ENCODE measurements at places on chromosomes 5 and 9.

- DNase-seq: peak; percentile 24
Observed at GRCh38 chr5:138663009-138663408, 87.8 kb upstream of the HSPA9 start.

GRCh38 chr5:111950660-111951059, 193.7 kb upstream of the NREP start:
- no peak for DNase-seq

DNA sequence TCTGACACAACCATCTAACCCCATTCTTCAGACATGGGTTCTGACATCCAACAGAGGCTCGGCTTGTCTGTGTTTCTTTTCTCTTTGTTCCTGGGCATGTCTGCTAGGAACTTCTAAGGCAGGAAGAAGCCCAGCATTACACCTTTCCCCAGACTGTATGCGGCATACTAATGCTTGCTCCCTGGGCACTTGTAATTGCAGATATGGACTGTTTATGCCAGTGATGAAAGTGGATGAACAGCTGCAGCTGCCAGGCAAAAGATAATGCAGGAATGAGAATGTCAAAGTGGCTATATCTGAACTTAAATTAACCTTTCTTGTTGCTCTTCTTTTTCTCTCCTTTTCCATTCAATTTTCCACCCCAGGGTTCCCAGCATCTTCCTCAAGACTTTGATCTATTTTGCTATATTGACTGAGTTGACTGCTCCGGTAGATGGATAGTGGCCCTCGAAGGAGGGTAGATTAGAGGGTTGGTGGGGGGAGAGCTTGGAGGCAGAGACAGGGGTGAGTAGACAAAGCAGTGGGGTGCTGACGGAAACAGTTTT, 344.4 kb downstream of the MAN2A1 start:
- DNase-seq: no peak

GRCh38 chr5:172163346-172163745, 24.7 kb downstream of the STK10 start:
- no peak for DNase-seq

- DNase-seq: no peak
Observed at GRCh38 chr5:32331217-32331934, 18.6 kb upstream of the MTMR12 start.

GRCh38 chr5:28864006-28864405, 1825.6 kb upstream of the CDH9 start:
- no peak for DNase-seq

DNA sequence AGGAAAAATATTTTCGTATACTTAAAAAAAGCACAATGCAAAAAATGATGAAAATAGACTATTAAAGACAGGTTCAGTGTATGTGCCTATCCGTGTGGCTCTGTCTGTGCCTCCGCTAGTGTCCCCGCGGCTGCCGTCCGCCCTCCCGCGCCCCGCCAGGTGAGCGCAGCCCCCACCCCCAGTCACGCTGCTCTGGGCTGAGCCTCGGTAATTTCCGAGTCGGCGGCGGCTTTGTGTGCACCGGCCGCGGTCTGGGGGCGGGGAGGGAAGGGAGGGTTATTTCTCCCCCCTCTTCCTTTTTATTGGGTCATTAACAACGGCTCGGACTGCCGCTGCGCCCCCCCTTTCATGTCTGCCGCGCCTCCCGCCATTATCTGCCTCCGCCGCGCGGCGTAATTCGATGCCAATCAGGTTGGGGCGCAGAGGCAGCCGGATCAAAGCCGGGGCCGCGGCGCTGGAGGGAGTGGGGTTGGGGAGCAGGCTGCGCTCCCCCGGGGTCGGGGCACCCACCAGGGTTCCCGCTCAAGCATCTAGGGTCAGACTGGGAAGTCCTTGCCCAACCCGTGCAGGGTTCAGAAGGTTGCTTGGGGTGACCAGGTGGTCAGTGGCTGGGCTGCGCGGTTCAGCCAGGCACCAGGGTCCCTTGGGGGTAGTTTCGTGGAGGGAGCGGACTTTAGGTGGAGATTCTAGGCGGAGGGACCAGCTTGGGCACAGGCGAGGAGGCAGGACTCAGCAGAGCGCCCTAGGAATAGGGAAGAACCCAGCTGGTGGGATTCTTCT, 39.5 kb upstream of the PSD2 start:
- DNase-seq: no peak

GRCh38 chr5:172919525-172920446, 39.4 kb upstream of the RPL26L1 start:
- DNase-seq: no peak

- DNase-seq: no peak
Observed at GRCh38 chr9:13759551-13759950, 480.1 kb upstream of the MPDZ start.

DNA sequence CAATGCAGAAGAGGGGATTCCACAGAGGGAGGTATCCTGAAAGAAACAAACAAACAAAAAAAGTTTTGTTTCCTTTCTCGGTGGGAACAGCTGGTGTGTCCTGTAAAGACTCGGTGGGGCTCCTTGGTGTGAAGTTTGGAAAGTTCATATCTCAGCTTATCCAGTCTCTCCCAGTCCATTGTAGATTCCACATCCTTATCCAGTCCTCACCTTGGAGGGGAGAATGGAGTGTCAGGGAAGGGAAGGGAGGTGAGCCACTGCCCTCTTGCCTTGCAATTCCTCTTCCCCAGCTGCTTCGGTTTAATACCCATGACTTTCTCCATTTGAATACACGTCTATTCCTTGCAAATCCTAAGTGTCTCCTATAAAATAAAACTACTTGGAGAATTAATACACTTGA, 234.5 kb downstream of the NFIB start:
- no peak for DNase-seq

GRCh38 chr9:19934301-19934871, 145.5 kb upstream of the SLC24A2 start:
- DNase-seq: peak; percentile 4

DNA sequence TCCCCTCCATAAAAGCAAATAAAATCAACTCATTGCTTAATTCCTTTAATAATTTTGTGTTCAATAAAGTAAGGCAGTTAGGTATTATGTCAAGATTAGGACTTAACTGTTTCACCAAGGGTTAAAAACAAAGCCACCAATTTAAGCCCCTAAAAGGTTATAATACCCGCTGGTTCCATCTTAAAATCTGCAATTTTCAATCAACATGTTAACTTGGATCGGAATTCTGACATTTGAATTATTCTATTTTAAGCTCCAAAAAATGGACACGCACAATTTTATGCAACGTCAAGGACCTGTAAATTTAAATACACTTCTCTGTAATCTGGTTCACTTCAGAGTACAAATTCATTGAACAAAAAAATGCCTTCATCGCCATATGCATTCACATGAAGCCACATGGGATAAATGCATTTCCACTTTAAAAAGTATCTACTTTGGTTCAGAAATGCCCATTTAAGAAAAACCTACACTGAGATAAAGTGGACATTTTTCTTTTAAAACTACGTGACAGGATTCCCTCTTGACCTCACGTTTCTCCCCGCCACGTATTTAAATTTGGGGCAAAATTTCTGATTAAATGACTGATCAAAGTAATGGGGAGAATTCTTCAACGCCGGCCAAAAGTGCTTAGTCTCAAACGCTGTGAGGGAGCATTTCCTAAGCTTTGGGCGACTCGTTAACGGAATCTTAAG, 721 bp downstream of the GIN1 start:
- peak; percentile 66 for DNase-seq

- DNase-seq: no peak
Observed at GRCh38 chr5:181005791-181006190, 17.1 kb downstream of the BTNL3 start.

DNA sequence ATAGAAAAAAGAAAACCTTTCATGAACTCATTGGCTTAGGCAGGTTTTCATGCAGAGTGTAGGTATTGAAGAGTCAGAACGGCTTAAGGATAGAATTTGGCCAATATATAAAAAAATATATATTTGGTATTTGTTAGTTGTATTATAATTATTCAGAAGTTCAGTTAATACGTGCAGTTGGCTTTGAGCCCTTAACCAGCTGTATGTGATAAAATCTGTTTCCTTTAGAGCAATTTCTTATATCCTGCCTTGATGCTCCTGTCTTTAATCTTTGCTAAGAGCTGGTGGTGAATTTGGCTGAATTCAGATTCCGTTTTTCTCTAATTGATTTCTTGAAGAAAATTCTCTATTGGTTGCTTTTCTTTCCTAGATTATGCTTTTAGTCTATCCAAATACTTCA, 3.7 kb downstream of the ANXA1 start:
- peak; percentile 20 for DNase-seq

GRCh38 chr9:134959971-134960310, 42.2 kb upstream of the FCN1 start:
- no peak for DNase-seq

- no peak for DNase-seq
Observed at GRCh38 chr5:72126796-72127195, 19.5 kb downstream of the MAP1B start.

- DNase-seq: peak; percentile 27
Observed at GRCh38 chr5:172078726-172079345, 72.4 kb upstream of the FBXW11 start.

GRCh38 chr5:6902094-6902493, 188.9 kb downstream of the TENT4A start:
- DNase-seq: no peak

- no peak for DNase-seq
Observed at GRCh38 chr5:101346906-101347305, 443.8 kb upstream of the ST8SIA4 start.

DNA sequence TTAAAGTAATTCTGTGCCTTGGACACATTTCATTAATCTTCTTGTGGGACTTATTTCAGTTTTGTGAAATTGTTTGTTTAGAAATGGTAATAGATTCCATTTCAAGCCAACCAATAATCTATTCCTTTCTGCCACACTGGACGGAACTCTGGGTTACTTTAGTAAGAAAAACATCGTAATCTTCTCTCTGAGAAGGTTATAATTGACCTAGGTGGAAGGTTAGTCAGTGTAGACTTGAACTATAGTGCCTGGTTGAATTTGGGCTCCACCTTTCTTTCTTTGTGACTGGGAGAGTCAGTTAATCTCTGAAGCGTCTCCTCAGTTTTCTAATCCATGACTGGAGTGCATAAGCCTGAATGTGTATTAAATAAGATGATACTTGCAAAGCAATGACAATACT, 89.7 kb upstream of the PRLR start:
- DNase-seq: no peak

DNA sequence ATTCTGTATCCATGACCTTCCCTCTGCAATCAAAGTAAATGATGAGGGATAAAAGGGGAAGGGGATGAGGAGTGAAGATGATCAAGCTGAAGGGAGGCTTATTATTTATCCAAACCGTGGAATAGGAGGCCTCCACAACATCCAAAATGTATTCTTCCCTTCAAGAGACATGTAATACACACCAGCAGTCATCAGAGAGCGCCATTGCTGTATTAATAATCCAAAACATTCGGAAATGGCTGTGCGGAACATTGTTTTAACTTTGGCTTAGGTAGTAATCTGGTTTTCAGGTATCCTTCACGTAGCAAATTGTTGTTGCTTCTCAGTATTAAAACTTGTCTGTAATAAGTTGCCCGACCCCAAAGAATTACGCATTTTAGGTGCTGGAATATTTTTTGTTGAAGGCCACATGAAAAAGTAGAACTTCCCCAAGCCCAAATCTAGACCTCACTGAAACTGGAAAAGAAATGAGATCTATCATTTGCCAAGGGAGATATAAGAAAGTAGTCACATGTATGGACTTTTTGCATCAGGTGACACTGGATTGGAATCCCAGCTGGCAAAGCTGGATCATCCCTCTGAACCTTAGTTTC, 2.6 kb upstream of the BOD1 start:
- DNase-seq: peak; percentile 77

DNA sequence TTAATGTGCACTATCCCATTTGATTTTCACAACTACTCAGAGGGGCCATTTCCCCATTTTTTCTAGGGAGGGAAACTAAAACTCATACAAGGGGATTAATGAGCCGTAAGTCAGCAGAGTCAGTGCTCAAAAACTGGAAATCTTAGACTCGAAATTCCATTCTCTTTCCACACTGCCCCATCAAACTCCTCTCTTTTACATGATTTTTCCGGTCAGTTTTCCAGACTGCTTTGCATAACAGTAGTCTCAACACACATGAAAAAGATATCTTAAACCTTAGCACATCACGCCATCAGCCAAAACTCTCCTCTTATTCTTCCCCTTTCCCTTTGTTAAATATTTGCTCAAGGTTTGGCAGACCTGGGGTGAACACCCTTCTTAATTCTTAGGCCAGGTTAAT, 332.0 kb downstream of the RFX3 start:
- DNase-seq: no peak

GRCh38 chr5:9388941-9389674, 156.8 kb downstream of the SEMA5A start:
- DNase-seq: no peak
